ENCODE measurements at places on chromosomes 11 and 22. TPM values are rescaled to one million over a fixed set of nuclear protein-coding genes. Genes with fewer than 3 reads are reported as not detected.

SPDYC gene
- total RNA-seq: not detected

PKNOX2 gene
- 1.0 TPM for total RNA-seq

GDPD4 gene
- total RNA-seq: not detected

CARD10 gene
- 1.3 TPM for total RNA-seq

KCNQ1OT1 gene
- total RNA-seq: 1.8 TPM

JAML gene
- not detected for total RNA-seq

CNTF gene
- 0.77 TPM for total RNA-seq

POU2AF3 gene
- total RNA-seq: 0.26 TPM

SLC16A8 gene
- under 0.01 TPM for total RNA-seq

CCDC87 gene
- total RNA-seq: 0.33 TPM

HIC2 gene
- 1.8 TPM for total RNA-seq

OR5M10 gene
- not detected for total RNA-seq

SMC1B gene
- total RNA-seq: not detected

KRTAP5-6 gene
- total RNA-seq: not detected

FGF19 gene
- total RNA-seq: not detected

RNF169 gene
- total RNA-seq: 32.2 TPM

TIMP3 gene
- 145 TPM for total RNA-seq

OR10A4 gene
- total RNA-seq: not detected

Measured in fibroblast of lung (primary cell).